ENCODE measurements at places on chromosomes 11 and 22.
A peak's percentile ranks its signal among the peaks of the same experiment; 100 is the strongest.

DNA sequence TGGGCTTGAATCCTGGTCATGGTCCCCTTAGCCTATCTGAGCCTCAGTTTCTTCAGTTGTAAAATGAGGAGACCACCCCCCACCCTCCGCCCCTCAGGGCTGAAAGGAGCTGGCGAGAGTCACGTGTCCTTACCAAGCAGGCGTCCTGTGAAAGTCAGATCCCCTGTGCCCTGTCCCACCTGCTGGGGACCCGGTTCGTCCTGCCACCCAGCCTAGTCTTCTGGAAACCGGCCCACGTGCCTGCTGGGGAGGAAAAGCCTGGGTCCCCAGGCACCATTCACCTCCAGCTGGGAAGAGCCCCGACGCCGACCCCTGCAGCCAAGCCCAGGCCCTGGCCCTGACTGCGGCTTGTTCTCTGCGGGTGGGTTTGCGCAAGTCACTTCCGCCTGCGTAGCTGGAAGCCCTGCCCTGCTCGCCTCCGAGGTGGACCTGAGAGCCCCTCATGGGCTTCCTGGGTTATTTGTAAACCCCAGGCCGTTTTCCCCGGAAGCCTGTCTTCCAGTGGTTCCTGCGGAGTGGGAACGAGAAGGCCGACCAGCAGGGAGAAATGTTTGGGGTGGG, 679 bp upstream of the SSH3 start:
- DNase-seq, result no peak

DNA sequence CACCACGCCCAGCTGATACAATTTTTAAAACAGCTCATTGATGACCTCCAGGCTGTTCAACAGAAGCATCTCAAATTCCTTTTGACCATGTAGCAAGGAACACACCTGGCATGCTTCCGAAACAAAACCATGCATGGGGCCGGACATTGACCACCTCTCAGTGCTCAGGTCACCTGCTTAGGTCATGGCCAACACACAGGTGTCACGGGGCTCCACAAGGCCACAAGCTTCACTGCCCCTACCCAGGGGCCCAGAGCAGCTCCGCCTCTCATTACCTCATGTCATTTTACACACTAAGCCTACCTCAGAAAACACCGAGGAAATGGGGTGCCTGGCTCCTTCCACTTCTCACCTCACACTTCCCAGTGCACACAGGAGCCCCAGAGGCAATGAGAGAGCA, 26.6 kb downstream of the YPEL1 start:
- DNase-seq, result no peak

DNA sequence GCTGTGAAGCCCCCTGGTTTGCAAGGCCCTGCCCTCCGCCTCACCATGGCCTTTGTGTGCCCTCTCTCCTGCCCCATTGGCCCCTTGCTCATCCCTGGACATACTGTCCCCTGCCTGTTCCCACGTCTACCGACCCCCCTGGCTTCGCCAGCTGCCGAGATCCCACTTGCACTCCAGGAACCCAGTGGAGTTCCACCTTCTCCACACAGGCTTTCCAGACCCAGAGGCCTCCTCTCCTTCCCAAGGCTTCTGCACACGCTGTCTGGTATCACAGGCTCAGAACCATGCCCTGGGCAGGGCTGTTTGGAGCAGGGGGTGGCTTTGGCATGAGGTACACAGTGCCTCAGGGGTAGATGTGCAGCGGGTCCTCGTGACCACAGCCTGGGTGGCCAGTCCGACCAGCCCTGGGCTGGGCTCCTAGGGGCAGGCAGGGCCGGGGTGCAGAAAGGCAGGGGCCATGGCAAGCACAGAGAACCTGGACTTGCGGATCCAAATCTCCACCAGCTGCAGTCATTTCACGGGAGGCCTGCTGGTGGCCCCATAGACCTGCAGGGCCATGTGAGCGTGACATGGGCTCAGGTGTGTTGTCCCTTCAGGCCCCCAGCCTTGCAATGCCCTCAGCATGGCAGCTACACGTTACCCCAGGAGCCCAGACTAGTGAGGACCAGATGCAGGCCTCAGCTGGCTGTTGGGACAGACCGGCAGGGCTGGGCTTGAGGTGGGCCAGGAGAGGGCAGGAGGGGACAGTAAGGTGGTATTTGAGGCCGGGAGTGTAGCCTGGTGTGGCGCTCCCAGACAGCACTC, 9.5 kb downstream of the GRK2 start:
- DNase-seq, result no peak

GRCh38 chr22:38135133-38135706, 24.7 kb upstream of the BAIAP2L2 start:
- DNase-seq, result no peak

DNA sequence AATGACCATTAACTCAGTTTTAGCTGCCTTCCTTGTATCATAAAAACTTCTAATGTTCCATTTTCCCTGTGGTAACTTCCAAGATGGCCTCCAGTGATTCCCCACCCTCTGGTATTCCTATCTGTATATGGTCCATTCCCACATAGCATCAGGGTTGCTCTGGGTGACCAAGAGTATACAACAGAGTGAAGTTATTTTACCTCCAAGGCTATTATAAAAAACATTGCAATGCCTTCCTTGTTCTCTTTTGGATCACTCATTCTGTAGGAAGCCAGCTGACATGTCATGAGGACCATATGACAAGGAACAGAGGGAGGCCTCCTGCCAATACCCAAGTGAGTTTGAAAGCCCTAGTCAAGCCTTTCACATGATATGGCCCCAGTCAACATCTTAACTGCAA, 30.1 kb downstream of the ZNF280B start:
- DNase-seq, result no peak

DNA sequence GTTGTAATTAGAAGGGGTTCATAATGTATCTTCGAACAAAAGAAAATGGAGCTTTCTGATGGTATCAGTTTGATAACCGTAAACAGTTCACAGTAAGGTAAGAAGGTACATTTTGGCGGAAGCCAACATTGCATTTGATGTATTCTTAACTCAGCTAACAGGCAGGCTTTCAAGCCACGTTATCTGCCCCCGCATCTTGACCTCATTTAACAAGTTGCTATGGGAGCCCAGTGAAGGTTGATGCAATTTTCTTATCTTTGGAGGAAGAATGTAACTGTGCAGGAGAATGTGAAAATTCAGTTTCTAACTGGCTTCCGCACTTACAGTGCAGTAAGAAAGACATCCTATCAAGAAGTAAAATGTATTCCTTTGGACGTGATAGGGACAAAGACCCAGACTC, 110.6 kb downstream of the ETS1 start:
- peak; percentile 70 for DNase-seq

DNA sequence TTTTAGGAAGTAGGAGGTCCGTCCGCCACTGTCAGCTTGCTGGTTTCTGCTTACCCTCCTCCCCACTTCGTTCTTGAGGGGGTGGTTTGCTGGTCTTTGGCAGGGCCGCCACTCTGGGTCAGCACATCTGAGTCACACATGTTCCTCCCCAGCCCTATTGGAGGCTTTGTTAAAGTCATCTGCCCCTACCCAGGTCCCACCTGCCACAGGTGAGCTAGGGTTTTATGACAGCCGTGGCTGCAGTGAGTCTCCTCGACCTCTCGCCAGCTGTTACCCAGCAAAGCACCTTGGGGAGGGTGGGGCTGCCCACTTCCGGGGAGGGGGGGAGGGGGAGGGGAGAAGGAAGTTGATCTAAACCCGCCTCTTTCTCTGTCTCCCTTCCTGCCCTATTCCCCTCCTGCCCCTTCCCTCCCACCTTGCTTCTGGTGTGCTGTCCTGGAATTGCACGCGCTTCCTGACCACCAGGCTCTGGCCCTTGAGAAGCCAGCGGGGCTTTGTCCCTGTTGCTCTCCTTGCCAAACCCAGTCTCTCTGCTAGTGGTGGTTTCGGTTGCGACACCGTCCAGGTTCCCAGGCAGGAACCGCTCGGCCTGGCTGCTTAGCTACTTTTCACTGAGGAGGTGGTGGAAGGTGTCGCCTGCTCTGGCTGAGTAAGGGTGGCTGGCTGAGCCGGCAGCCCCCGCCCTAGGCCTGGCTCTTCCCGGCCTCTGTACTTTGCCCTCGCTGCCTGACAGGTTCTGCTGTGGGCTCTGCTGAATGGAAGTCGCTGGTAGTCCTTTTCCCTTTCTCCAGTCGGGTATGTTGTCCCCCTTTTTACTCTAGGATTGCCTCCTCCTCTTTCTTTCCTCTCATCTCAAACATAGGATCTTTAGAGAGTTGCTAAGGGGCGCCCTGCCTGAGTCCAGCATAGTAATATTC, 28.5 kb downstream of the RCOR2 start:
- DNase-seq, result peak; percentile 67

DNA sequence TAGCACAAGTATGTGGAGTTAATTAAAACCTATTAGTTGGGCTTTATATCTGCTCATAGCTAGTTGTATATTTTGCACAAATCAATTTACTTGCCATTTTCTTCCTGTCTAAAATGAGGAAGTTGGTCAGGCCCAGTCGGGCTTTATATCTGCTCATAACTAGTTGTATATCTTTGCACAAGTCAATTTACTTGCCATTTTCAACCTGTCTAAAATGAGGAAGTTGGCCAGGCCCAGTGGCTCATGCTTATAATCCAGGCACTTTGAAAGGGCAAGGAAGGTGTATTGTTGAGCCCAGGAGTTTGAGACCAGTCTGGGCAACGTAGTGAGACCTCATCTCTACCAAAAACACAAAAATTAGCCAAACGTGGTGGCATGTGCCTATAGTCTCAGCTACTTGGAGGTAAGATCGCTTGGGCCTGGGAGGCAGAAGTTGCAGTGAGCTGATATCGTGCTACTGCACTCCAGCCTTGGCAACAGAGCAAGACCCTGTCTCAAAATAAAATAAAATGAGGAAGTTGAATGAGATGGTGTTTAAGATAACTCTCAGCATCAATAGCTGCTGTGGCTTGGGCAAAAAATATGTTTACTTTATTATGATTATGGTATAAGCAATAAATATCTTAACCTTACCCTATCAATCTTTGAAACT, 1558.6 kb upstream of the RAG2 start:
- DNase-seq, result no peak

- DNase-seq, result no peak
These were observed 96.5 kb downstream of the RPL27A start for GRCh38 chr11:8779107-8779506.

DNA sequence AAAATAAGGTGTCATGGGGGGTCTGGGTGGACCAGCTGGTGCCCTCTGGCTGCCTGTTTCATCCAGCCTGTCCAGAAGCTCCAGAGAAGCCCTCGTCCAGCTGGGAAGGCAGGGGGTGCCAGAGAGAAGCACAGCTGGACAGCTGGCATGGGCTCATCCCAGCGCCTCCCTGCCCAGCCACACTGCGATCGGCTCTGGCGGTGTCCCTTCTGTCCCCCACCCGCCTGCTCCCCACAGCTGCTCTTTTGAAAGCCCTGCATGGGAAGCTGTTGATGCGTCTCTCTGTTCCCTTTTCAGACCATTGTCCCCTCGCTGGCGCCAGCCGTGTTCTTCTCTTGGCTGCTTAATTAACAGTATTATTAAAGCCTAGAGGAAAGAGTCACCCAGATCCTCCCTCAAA, 86.5 kb downstream of the MN1 start:
- no peak for DNase-seq

- DNase-seq, result no peak
These were observed 137.1 kb downstream of the CEP164 start for GRCh38 chr11:117464778-117465177.
